Frontal cortex (tissue), 4 donors: ENCODE measurements at places on chromosomes 5 and 9.
A peak's percentile ranks its signal among the peaks of the same experiment; 100 is the strongest.

GRCh38 chr5:64693636-64694035 is 3.3 kb downstream of the SHISAL2B start:
- no peak for DNase-seq

GRCh38 chr9:115879451-115879850 is 274.1 kb upstream of the PAPPA start:
- no peak for DNase-seq

GRCh38 chr9:5760338-5760737 is 72.6 kb downstream of the ERMP1 start:
- DNase-seq = no peak

- no peak for DNase-seq
Measured at GRCh38 chr5:56749842-56750241, 65.5 kb upstream of the MAP3K1 start.

DNA sequence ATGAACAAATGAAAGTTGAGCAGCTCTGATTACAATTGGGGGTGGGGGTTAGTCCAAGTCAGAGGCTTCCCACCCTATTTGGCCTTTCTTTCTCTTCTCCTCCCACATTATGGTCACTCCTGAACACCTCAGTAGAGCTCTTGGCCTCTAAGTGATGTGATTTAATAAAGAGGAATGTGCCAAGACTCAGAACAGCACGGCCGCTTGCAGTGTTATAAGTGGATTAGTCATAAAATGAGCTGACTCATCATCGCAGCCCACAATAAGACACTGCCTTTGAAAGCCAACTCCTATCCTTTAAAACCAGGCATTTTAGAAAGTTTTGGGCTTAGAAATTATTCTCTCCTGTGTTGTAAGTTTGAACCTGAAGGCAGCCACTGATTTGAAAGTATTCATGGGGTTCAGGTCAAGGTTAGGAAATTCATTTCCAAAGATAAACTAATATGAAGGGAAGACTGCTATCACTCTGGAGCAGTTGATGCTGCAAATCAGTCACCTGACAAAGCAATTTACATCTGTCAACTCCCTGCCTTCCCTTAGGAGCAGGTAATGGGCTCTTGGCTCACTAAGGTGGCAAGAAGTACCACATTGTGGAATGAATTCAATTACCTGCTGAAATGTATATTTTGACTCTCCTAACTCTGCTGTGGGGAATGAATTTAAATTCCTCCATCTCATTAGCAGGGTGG is 283.6 kb upstream of the NMUR2 start:
- peak; percentile 5 for DNase-seq

GRCh38 chr9:30851600-30851999 is 1532.8 kb upstream of the ACO1 start:
- DNase-seq = no peak

DNA sequence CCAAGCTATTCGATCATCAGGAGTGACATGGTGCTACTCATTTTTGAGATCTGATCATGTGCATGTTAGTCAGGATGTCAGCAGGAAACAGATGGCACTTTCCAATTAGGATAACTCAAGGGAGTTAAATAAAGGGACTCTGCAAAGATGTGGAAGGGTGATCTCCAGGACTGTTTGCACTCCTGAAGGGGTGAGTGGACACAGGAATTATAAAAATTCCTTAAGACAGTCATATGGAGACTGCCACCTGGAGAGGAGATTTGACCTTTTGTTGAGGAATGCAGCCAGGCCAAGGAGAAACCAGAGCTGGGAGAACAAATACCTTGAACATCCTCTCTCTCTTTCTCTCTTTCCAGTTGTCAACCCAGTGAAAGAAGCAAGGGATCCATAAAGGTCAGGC is 189.1 kb downstream of the GABRG2 start:
- no peak for DNase-seq

DNA sequence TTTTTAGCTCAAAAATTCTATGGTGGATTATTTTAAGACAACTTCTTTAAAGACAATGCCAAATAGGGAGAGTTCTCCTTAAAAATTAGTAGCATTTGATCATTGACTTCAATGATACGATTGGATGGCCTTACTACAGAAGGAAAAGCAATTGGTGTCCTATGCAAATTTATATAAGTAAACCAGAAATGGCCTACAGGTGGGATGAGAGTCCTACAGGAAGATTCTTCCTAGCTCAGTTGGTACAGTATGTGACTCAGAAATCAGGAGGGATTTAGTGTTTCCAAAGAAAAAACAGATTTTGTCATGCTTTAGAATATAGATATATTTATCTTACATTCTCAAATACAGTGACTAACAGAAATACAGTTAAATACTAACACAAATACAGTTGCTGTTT is 6.5 kb downstream of the ANKRA2 start:
- DNase-seq = no peak

DNA sequence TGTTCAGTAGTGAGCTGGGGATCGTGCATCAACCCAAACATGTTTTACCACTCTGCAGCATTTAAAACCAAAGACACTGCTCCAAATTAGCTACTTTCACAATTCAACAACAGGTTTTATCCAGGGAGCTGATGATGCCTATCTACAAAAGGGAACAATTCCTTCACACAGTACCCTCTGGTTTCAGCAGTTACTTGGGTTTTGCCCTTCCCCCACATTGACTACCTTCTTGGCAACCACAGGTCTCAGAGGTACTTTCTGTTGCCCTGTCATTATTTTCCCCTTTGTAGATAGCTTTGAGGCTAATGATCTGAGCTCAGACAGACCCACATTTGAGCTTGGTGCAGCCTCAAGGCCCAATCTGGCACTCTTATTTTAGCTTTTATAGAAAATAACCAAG is 96.1 kb downstream of the WDR41 start:
- DNase-seq = no peak

DNA sequence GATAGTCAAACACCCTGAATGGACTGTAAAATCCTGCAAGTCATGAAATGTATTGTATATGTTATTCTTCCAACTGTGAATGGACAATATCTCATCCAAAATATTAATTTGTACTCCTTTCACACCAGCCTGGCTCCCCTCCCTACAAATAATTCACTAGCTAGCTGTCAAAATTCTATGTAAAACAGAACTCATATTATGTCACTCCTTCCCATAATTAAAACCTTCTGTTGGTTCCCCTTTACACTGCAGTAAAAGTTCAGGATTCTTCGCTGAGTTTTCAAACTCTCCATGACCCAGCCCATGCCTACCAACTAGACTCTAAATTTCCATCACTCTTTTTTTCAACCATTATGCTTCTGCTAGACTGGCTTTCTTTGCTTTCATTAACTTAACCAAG is 857.1 kb downstream of the TAF11L14 start:
- no peak for DNase-seq

DNA sequence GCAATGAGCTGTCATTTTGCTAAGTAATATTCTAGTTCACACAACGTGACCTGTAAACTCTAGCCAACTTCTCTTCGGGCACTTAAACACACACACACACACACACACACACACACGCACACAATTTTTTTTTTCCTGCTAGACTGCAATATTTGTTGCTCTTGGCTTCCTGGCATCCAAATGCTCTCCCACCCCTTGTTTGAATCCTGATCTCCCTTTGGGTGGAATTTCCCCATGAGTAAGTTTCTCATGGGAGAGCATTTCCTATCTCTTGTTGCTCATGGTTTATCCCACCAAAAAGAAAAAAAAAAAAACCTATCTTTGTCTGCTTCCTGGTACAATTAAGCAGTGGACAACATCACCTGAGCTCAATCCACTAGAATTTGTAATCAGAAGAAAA is 54.7 kb upstream of the TSLP start:
- DNase-seq = no peak

DNA sequence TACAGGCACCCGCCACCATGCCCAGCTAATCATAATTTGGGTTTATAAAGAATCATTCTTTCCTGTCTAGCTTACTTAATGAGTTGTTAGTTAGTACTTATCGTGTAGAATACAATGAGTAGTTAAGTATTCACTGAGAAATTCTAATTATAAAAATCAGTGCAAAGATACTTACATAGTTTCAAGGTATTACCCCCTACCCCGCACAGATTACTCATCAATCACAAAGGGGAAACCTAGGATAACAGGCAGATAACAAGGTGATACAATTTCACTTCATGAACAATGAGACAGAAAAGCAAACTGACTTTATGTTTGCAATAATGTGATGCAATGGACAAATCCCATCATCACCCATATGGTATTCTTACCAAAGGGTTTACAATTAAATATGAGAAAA is 109.6 kb downstream of the FAM174A start:
- DNase-seq = no peak

DNA sequence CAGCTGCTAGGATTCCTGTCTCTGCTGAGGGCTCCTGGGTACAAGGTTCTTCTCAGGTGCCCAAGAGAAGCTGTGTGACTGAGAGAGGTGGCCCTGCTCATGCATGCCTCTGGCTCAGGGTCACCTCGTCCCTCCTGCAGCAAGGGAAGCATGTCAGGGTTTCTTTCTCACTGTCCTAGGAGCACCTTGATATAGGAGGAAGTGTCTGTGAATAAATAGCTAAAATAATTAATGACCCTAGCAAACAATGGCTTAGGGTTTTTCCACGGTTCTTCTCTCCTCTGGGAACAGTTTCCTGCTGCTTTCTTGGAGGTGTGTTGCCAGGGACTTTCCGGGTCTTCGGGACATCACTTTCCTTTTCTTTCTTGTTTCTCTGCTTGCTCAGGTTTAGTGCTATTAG is 87.2 kb downstream of the ARHGAP26 start:
- no peak for DNase-seq

- no peak for DNase-seq
Measured at GRCh38 chr5:4050203-4050602, 454.6 kb downstream of the IRX1 start.

- DNase-seq = no peak
Measured at GRCh38 chr9:83701769-83702168, 6.0 kb downstream of the UBQLN1 start.

GRCh38 chr9:104858846-104859245 is 69.1 kb downstream of the ABCA1 start:
- DNase-seq = no peak

GRCh38 chr9:36815566-36816348 is 218.3 kb downstream of the PAX5 start:
- no peak for DNase-seq
